ENCODE measurements at places on chromosomes 6 and 20. TPM values are rescaled to one million over a fixed set of nuclear protein-coding genes. Genes with fewer than 3 reads are reported as not detected.
A peak's percentile ranks its signal among the peaks of the same experiment; 100 is the strongest.

Gene UBE3D
- 11.5 TPM for total RNA-seq

DNA sequence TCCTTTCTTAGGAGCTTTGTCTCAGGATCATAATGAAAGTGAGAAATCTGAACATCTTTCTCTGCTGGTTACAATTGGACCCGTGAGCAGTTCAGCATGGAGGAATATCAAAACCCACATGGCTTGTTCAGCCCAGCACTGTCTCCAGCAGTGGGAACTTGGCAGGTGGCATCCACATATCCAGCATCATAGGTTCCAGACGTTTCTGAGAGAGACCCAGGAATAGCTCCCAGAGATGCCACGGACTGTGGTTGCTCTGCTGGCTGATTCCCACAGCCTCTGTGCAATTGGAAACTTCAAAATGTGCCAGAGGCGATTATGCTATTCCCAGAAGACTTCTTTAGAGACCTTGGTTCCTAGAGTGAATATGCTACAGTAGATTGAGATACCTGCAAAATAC lies 76.4 kb downstream of the PHACTR2 start:
- H3K4me3 ChIP-seq, result no peak overlapping the region
- H3K27me3 ChIP-seq, result no peaks in the 10 kb centered on the region
- H3K4me1 ChIP-seq, result no peaks in the 10 kb centered on the region
- DNase-seq, result peak; percentile 26
- no peak overlapping the region for H3K27ac ChIP-seq

- H3K36me3 ChIP-seq, result no peaks in the 10 kb centered on the region
- no peak for DNase-seq
- H3K27me3 ChIP-seq, result no peaks in the 10 kb centered on the region
- peaks cover 59% of the 10 kb centered on the region for H3K4me1 ChIP-seq
- no peak overlapping the region for H3K4me3 ChIP-seq
These were observed 37.3 kb downstream of the MAPK14 start for GRCh38 chr6:36064770-36065396.

GRCh38 chr20:41009946-41010345 lies 18.7 kb upstream of the TOP1 start:
- H3K4me3 ChIP-seq, result no peak overlapping the region
- no peak for DNase-seq
- H3K27ac ChIP-seq, result no peak overlapping the region
- no peaks in the 10 kb centered on the region for H3K27me3 ChIP-seq
- H3K36me3 ChIP-seq, result no peaks in the 10 kb centered on the region
- H3K4me1 ChIP-seq, result peaks cover 10% of the 10 kb centered on the region

- no peaks in the 10 kb centered on the region for H3K36me3 ChIP-seq
- H3K27ac ChIP-seq, result no peak overlapping the region
- H3K4me1 ChIP-seq, result peaks cover 41% of the 10 kb centered on the region
These were observed 34.8 kb downstream of the SH3BGRL2 start for GRCh38 chr6:79665725-79666551.
